ENCODE measurements at places on chromosomes 3 and 15.

- no peak for DNase-seq
These were observed 18.8 kb downstream of the ACAN start for GRCh38 chr15:88821993-88822392.

DNA sequence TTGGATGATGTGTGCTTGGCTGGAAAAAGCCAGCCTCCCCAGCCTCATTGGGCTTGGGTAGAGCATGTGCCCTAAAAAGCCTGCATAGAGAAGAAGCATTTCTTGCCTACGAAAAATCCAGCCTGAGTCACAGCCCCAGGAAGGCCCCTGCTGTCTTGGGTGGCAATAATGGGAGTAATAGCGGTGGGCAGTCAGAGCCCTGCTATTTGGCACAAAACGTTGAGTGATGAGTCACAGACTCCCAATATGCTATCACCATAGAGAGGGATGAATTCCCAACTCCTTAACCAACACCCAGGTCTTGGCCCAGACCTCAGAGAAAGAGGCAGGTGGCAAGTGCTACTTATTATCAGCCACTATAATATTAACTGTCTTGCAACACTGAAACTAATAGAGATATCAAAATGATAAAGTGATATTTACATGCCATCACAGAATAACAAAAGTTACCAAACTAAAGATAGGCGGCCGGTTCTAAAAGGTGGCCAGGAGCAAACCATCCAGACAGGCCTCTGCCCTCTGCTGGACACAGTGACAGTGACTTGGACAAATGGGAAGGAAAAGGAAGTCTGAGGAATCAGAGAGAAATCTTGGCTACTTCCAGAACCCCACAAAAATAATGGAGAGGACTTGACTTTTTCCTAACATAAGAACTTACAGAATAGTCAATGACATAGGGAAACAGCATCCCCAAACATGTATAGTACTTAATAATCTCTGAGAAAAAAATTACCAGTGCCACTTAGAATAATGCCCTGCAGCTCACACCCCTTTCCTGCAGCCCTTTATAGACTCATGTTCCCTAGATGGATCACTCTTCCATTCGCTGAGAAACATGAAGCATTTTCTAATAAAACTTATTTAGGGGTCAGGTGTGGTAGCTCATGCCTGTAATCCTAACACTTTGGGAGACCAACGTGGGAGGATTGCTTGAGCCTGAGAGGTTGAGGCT lies 51.9 kb upstream of the MUC13 start:
- DNase-seq: no peak

DNA sequence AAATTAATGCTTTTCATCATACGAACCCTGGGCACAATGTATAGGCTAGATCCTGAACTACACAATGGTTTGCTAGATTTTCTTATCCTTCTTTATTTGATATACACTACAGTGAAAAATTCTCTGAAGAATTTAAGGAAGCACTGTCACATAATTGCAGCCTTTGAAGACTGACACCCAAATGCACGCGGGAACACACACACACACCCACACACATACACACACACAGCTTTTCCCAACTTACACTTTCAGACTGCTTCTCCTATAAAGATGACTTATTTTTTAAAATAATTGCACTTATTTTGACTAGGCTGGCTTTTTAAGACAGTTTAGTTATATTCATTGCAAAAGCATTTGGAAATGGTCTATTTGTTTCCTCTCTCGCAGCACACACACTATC lies 70.0 kb upstream of the LRRN1 start:
- DNase-seq: no peak

DNA sequence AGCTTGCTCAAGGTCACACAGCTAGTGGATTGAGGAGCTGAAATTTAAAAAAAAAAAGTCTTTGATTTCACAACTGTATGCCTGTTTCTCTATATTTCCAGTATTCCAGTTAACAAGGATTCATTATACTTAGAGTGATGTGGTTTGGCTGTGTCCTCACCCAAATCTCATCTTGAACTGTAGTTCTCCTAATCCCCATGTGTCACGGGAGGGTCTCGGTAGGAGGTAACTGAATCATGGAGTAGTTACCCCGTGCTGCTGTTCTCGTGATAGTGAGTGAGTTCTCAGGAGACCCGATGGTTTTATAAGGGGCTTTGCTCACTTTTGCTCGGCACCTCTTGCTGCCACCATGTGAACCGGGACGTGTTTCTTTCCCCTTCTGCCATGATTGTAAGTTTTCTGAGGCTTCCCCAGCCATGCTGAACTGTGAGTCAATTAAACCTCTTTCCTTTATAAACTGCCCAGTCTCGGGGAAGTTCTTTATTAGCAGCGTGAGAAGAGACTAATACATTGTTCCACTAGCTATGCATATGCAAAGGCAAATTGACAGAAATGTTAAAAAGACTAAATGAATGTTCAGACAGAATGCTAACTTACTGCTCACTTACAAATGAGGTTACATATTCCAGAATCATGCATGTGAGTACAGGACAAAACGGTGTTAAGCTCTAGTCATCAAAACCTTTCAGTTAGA lies 1101.9 kb downstream of the ROBO1 start:
- DNase-seq: no peak

All from NCI-H1417 treated with DMSO at 0.1 percent for 48 hours (cell line).